CD4-positive, alpha-beta T cell treated with Interleukin-10 for 1 hour (primary cell): ENCODE measurements at places on chromosomes 16 and 17.

DNA sequence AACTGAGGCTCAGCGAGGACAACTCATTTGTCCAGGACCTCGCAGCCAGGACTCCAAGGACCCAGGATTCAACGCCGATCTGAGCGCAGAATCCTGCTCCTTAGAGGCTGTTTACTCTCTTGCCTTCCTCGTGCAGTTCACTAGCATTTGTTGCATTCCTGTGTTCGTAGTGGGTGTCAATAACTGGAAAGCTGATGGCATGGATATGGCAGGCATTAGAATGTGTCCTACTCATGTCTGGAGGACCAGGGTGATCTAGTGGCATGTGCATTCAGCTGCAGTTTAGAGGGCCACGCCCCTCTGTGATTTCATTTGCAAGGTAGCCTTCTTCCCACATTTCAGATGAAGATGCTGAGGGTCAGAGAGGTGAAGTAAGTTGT, 510 bp downstream of the CRISPLD2 start:
- no peak for DNase-seq

DNA sequence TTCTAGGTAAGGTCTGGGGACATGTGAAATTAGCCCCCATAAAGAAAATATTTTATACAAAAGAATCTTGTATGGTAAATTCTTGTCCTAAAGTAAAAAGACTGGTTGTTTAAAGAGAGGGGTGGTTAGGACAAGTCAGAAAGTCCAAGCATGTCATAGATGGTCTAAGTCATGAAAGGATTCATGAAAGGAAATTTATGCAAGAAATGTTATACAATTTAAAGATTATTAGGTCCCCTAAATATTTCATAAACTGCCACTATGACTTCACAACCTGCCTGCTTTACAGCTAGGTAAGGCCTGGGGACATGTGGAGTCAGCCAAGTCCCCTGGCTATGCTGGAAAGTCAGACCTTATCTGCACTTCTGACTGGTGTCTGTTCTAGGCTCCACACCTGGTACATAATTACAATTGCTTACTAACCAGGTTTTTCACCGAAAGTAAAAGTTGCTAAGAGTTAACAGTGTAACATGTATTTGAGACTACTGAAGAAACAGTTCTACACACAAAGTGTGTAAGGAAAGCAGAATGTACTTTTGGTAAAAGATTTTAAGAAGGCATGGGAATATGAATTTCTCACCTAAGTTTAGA, 17.0 kb downstream of the N4BP1 start:
- DNase-seq = no peak

- DNase-seq = no peak
Measured at GRCh38 chr16:6209355-6209930, 1111.8 kb upstream of the EEF2KMT start.

GRCh38 chr16:73280388-73280787, 232.5 kb upstream of the ZFHX3 start:
- DNase-seq = no peak

DNA sequence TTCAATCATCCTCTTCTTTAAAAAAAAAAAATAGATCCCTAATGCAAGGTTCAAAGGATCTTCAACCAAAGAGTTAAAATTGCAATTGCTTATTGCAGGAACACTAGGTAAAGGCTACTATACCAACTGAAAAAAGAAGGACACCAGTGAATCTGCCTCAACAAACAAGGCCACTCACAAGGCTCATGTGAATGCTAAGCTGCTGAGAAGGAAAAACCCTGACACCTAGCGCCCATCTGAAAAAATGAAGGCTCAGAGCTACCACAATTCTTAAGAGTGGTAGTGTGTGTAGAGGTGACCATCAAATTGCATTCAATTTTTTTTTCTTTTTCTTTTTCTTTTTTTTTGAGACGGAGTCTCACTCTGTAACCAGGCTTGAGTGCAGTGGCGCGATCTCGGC, 201.6 kb upstream of the C17orf78 start:
- no peak for DNase-seq
